Right atrium auricular region (tissue), 2 donors: ENCODE measurements at places on chromosomes 7 and 10.

DNA sequence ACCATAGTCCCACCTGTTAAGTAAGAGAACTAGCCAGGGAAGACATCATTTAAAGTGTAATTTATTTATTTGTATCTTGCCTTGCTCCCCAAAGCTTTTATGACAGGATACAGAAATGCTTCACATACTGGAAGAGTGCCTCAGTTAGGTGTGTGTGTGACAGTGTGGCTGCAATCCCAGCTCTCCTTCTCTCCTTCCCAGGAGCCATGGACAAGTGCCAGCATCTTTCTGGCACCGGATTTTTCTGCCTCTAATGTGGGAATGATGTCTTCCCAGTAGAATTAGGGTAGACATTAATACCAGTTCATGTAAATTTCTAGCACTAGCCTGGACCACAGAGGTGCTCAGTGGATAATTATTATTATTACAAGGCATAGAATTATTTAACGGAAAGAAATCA lies 30.3 kb upstream of the ATXN7L1 start:
- no peak for DNase-seq

DNA sequence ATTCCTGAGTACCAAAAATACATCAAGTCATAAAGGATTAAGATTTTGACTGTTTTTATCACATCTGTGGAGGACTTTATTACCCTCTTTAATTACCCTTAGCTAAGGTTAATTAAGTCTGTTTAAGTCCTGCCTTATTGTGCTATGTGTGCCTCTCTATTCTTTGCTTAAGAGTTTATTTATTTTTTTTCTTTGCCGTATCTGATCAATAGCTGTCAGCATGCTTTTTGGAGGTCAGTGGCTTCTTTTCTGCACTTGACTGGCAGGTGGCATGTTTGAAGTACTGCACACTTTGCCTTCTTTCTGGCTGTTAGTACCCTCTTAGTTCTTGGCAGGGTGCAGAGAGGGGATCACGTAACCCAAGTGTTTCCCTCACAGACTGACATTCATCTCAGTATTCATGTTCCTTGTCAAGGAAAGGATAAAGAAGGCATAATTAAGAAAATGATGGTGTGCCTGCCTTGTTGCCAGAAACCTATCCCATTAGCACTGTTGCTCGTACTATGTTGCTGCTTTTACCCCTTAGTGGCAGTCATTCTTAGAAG lies 225.8 kb downstream of the EXOC4 start:
- DNase-seq, result no peak

DNA sequence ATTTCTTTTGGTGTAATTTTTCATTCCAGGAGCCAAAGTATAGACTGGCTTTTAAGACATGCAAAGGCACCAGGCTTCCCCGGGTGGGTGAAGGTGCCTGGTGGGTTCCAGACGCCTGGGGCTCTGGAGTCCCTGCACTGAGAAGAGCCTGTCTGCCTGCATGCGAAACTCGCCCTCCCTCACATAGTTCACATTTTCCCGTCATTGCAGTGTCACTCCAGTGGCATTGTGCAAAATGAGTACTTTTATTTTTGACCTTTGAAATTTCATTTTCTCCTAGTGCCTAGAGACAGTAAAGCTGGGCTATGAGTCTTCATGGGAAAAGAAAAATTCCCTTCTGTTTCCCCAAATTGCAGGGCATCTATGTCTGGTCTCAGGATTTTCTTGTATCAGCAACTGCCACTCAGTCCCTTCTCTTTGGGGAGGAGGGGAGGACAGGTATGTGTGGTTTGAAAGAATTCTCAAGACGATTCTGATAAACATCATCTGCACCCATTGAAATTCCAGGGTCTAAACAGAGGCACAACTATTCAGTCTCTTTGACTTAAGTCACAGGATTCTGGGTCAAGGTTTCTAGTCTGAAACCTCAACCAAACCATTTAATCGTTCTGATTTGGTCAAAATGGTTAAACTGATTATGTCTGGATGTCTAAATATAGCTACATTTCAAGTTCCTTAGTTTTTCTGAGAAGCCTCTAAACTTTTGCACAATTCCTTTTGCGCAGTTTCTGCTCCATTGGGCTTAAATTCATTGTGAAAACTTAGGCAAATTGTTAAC lies 107.8 kb downstream of the CYP26A1 start:
- DNase-seq, result no peak

DNA sequence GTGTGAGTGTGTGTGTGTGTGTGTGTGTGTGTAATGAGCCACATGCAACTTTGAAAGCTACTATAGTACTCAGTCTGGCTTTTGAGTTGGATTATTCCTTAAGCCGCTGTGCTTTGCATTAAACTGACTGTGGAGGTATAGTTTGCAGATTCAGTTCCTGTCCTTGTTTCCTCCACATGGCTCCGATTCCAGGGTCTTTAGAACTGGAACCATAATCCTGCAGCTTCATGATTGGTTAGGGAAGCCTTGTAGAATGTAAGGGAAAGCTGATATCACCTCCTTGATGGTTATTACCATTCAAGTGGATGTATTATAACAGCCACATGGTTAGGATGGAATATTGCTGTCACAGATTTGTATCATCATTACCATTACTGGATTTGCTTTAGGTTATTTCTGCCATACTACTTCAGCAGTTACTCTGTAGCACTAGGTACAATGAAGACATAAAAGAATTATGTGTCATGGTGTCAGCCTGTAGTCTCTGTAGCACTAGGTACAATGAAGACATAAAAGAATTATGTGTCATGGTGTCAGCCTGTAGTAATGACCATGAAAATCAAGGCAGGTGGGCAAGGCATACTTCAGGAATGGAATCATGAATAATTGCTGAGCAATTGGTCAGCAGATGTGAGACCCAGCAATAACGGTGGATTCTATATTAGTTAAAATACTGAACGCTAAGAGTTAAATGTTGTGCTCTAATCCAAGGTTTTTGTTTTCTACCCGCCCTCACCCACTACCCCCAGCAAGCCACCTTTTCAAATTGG lies 275.1 kb upstream of the FZD1 start:
- DNase-seq, result no peak

GRCh38 chr7:148356303-148356702 lies 234.3 kb upstream of the C7orf33 start:
- no peak for DNase-seq

GRCh38 chr10:6385665-6386064 lies 182.9 kb downstream of the PFKFB3 start:
- no peak for DNase-seq

- DNase-seq, result peak; percentile 78
Measured at GRCh38 chr7:41940760-41941343, 238.0 kb upstream of the INHBA start.

GRCh38 chr10:11403116-11403515 lies 208.3 kb downstream of the USP6NL start:
- DNase-seq, result no peak

GRCh38 chr7:5774136-5774535 lies 7.3 kb downstream of the RNF216 start:
- DNase-seq, result no peak

DNA sequence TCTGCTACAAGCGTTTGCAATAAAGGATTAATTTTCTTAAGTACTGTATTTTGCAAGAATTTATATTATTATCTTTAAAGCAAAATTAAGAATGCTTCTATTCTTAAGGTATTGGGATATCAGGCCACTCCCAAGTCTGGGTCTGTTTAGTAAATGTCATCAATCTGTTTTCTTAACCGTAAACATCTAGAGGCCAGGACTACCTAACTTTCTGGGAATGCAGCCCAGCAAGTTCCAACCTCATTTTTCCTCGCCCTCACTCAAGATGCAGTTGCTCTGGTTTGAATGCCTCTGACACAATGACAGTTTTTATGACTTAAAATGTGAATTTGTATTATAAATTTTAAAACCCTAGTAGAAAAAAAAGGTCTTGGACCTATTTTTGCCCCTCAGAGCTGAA lies 143.5 kb downstream of the INHBA start:
- DNase-seq, result no peak

- no peak for DNase-seq
Measured at GRCh38 chr7:12103948-12104347, 107.1 kb upstream of the TMEM106B start.

- no peak for DNase-seq
Measured at GRCh38 chr7:37336259-37336658, 112.4 kb downstream of the ELMO1 start.

GRCh38 chr10:62545160-62546066 lies 171.2 kb downstream of the ZNF365 start:
- DNase-seq, result peak; percentile 69
